Prostate gland (tissue), 2 donors: ENCODE measurements at places on chromosomes 1 and 21. TPM values are rescaled to one million over a fixed set of nuclear protein-coding genes. Genes with fewer than 3 reads are reported as not detected.

CA14 gene
- 0.36 TPM for total RNA-seq

OR2M2 gene
- not detected for total RNA-seq

SPRR1B gene
- total RNA-seq: not detected

YBEY gene
- total RNA-seq: 28.5 TPM

DNA sequence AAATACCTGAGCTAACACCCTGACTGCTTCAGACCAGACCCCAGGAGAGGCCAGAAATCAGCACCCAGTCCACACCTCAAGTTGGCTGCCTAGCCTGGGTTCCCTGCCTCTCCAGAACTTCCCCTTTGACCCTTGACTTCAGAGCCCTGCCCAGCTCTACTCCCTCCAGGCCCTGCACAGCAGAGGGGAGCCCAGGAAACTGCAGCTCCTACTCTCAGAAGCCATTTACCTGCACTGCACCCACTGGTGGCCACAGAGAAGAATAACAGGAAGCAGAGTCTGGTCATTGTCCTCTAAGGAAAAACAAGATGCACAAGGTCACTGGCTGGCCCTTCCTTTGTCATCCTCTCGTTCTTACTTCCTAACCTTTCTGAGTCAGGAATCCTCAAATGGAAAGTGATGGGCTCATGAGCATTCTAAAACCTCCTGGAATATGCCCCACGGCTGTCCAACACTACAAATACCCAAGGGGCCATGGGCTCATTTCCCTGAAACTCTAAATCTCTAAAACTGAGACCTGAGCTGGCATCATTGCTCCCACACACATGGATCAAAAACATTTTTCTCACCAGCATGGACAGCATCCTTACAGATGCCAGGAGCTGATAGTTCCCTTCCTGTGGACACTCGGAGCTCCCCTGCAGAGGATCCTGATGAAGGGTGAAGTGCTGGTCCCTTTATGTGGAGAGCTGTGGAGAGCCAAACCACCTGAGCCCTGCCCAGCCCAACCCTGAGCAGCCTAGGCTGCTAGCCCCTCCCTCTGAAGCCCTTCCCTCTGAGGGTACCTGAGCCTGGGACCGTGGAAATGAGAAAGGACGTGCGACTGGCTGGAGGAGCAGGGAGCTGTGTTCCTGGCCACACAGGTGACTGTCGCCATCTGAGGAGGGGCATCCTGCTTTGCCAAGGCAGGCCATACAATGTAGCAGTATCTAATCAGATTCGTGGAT, at the start of gene ITLN2:
TSS of gene ITLN2 (minus strand) at position 652 of the 947 bp plus-strand sequence. CDS start at position 584, 68 bp downstream.
- H3K4me3 ChIP-seq: no peak within 1 kb of the TSS
- peaks cover 4% of the 10 kb centered on the region for H3K4me1 ChIP-seq
- no peak within 1 kb of the TSS for H3K27ac ChIP-seq

DNA sequence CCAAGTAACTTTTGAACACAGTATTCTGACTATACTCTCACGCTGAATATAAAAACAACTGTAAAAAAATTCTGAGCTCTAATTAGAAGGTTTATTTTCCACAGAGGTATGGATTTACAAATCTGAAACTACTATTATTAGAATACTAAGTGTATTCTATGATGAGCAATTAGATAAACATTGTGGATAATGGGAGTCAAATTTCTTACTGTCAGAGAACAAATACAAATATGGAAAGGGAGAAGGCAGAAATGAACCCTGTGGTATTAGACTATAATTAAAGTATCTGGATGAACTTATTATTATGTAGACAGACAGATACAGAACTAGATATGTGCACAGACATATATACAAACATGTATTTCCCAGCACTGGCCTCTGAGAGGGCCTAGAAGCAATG, 22.6 kb downstream of the ALDH9A1 start:
- no peak overlapping the region for H3K27ac ChIP-seq
- H3K27me3 ChIP-seq: no peaks in the 10 kb centered on the region
- no peaks in the 10 kb centered on the region for H3K4me1 ChIP-seq
- no peaks in the 10 kb centered on the region for H3K36me3 ChIP-seq

GRCh38 chr1:83764209-83764608, 234.7 kb downstream of the TTLL7 start:
- no peaks in the 10 kb centered on the region for H3K4me1 ChIP-seq
- DNase-seq: no peak
- no peaks in the 10 kb centered on the region for H3K27me3 ChIP-seq
- H3K27ac ChIP-seq: no peak overlapping the region

- no peak overlapping the region for H3K27ac ChIP-seq
- H3K27me3 ChIP-seq: no peaks in the 10 kb centered on the region
- H3K36me3 ChIP-seq: no peaks in the 10 kb centered on the region
- no peaks in the 10 kb centered on the region for H3K4me1 ChIP-seq
- no peak overlapping the region for H3K4me3 ChIP-seq
Observed at GRCh38 chr1:70358921-70359564, 4.5 kb upstream of the ANKRD13C start.

GRCh38 chr1:22922640-22923039, 50.0 kb downstream of the LACTBL1 start:
- no peak overlapping the region for H3K27ac ChIP-seq
- no peaks in the 10 kb centered on the region for H3K4me1 ChIP-seq
- DNase-seq: no peak
- peaks cover 4% of the 10 kb centered on the region for H3K27me3 ChIP-seq
- H3K4me3 ChIP-seq: no peak overlapping the region

- DNase-seq: peak; percentile 44
- no peak overlapping the region for H3K4me3 ChIP-seq
- H3K4me1 ChIP-seq: peaks cover 20% of the 10 kb centered on the region
- peak overlapping the region; percentile 70 for H3K27ac ChIP-seq
- no peaks in the 10 kb centered on the region for H3K36me3 ChIP-seq
Observed at GRCh38 chr1:152191260-152191659, 32.2 kb upstream of the RPTN start.
